ENCODE measurements at places on chromosomes 6 and 20. TPM values are rescaled to one million over a fixed set of nuclear protein-coding genes. Genes with fewer than 3 reads are reported as not detected.

Gene CITED2
- 228 TPM for total RNA-seq

Gene ANKRD6
- 26.4 TPM for total RNA-seq

Gene COMMD7
- total RNA-seq = 24.1 TPM

Gene SGK2
- 0.94 TPM for total RNA-seq

Gene CBLN4
- total RNA-seq = not detected

Gene LAMP5
- total RNA-seq = 0.51 TPM

Gene BMP5
- 6.4 TPM for total RNA-seq

Gene SLC22A16
- not detected for total RNA-seq

Gene VIP
- total RNA-seq = 1.7 TPM

Gene HRH3
- total RNA-seq = not detected

Gene KHDC1
- total RNA-seq = 1.8 TPM

Gene SLC17A3
- total RNA-seq = not detected

Gene PDE10A
- 1.0 TPM for total RNA-seq

Gene OXT
- not detected for total RNA-seq

Gene BPI
- 0.67 TPM for total RNA-seq

Gene BCAS4
- 2.3 TPM for total RNA-seq

Gene PXDC1
- 109 TPM for total RNA-seq

Gene CLPSL1
- not detected for total RNA-seq

Gene IP6K3
- 2.0 TPM for total RNA-seq

Gene TBP
- total RNA-seq = 19.0 TPM

Gene PPP1R14C
- total RNA-seq = 34.5 TPM

Gene SLC17A9
- 6.1 TPM for total RNA-seq

Gene NKX2-4
- not detected for total RNA-seq

Gene TREM2
- total RNA-seq = 66.6 TPM

Gene OR2B6
- not detected for total RNA-seq

Gene SAMD3
- total RNA-seq = 4.7 TPM

Gene CST9L
- not detected for total RNA-seq

Gene GNL1
- total RNA-seq = 41.9 TPM

Gene PAK5
- total RNA-seq = 0.20 TPM

Gene POLR3F
- total RNA-seq = 9.7 TPM

Gene CD164
- 259 TPM for total RNA-seq

Gene COQ3
- total RNA-seq = 4.8 TPM

Gene ZNF391
- total RNA-seq = 5.8 TPM

Gene SPATA25
- total RNA-seq = 1.3 TPM

Gene TMEM74B
- 9.3 TPM for total RNA-seq
